ENCODE measurements at places on chromosomes 6 and 20.

GRCh38 chr6:10411971-10412460, 2.9 kb downstream of the TFAP2A start:
- DNase-seq, result peak; percentile 81

- DNase-seq, result peak; percentile 23
Observed at GRCh38 chr6:39804466-39805065, 12.4 kb downstream of the DAAM2 start.

DNA sequence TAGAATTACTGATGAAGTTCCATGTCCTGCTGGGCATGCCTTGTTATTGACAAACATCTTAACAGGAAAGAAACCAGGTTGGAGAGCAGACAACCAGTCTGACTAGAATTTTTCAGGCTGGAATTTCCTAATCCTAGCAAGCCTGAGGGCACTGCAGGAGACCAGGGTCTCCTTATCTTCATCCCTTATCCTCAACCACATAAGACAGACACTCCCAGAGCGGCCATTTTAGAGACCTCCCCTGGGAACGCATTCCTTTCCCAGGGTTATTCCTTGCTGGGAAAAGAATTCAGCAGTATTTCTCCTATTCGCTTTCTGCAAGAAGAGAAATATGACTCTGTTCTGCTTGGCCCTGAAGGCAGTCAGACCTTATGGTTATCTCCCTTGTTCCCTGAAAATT, 803.7 kb downstream of the GRIK2 start:
- no peak for DNase-seq

DNA sequence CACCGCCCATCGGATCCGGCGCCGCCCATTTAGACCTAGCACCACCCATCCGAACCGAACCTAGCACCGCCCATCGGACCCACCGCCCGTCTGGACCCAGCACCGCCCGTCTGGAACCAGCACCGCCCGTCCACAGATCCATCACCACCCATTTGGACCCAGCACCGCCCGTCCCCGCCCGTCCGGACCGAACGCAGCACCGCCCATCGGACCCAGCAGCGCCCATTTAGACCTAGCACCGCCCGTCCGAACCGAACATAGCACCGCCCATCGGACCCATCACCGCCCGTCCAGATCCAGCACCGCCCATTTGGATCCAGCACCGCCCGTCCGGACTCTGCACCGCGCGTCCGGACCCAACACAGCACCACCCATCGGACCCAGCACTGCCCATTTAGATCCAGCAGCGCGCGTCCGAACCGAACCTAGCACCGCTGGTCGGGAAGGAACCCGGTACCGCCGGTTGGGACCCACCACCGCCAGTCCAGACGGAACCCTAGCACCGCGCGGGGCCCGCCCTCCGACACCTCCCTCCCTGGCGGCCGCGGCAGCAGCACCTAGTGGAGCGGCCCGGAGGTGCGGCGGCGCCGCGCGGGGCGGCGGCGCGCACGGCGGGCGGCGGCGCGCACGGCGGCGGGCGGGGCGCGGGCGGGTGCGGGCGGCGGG, 348 bp upstream of the AFDN start:
- DNase-seq, result peak; percentile 85

DNA sequence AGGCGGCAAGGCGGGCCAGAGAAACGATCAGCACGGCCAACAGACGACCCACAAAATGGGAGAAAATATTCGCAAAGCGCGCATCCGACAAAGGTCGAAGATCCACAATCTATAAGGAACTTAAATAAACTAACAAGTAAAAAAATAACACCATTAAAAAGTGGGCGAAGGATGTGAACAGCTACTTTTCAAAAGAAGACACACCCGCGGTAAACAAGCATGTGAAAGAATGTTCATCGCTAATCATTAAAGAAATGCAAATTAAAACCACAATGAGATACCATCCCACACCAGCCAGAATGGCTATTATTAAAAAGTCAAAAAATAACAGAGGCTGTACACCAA, 117.8 kb upstream of the SIRPA start:
- no peak for DNase-seq

GRCh38 chr6:31879143-31879542, 346 bp upstream of the SLC44A4 start:
- DNase-seq, result no peak

- no peak for DNase-seq
Observed at GRCh38 chr6:53014063-53014462, 19.0 kb upstream of the GSTA4 start.

DNA sequence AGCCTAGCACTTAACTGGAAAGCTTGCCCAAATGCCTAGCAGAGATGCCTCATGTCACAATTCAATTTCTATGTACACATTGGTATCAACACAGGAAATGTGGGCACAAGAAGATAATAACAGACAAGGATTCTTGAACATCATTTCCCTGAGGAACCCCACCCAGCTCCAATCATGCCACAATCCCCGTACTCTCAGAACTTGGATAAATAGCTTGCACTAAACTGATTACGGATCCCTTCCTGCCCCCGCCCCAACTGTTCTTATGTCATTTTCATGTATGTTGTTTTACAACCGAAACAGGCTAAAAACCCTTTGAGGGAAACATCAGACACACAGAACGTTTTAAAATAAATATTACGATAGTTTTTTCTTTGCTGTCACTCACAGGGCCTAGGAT, 87.1 kb downstream of the BACH2 start:
- DNase-seq, result no peak

DNA sequence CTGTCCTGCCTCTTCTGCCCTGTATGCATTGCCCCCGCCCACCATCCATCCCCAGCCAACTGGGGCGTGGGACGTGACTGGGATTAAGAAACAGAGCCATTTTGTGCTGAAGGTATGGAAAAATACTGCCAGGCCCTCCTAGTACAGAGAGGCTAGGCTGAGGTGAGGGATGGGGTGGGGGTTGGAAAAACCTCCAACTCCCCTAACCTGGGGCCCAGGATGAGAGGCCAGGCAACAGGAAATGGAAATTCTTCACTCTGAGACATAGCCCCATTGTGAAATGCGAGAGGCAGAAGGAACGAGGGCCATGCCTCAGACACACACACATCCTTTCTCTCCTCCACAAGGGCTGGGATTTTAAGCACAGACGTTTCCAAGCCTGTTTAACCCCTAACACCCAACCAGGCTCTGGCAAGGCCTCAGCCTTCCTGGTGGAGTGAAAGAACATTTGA, 19.9 kb downstream of the KCNK5 start:
- DNase-seq, result no peak
